ENCODE measurements at places on chromosomes 11 and 22.
A peak's percentile ranks its signal among the peaks of the same experiment; 100 is the strongest.

- DNase-seq = no peak
Observed at GRCh38 chr11:68270196-68271022, 1.4 kb downstream of the C11orf24 start.

- peak; percentile 79 for DNase-seq
Observed at GRCh38 chr11:89381094-89381493, 110.1 kb downstream of the NOX4 start.

- no peak for DNase-seq
Observed at GRCh38 chr11:83691451-83691950, 405.3 kb upstream of the CCDC90B start.

DNA sequence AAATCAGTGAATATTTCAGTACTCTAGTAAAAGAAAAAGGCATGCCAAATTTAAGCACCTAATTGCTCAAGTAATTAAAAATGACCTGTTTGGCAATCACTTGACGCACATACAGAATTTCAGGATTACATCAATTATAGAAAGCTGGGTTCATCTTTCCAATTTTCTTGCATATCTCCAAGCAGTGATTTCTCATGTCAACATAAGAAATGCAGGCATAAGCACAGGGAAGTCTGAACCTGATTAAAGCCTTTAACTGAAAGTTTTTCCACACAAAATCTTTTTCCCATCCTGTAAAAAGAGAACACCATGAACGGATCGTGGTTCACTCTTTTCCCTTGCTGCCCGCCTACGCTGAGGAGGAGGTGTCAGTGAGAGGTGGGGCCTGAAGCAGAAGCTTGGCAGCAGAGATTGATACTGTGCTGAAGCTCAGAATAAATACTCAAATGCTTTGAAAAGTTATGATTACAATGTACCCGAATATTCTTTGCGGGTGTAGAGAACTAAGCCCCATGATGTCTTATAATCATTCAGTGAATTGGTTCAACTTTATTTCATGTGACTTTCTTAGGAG, 704.1 kb upstream of the CCDC90B start:
- DNase-seq = no peak

DNA sequence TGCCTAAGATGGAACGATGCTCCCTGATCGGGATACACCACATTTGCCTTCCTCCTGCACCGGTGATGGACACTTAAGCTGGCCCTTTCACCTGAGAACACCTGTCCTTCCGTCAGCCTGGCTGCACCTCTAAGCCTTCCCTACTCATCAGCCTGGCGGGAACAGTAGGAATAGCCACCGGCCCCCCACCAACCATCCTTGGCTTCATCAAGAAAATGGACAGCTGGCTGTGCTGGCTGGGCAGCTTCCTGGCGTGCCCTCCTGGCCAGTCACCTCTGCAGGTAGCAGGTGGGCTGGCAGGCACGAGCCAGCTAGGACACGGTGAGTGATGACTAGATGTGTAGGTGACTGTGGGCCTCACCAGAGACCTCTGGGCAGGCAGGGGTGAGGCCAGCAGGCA, 142.8 kb downstream of the CTTN start:
- DNase-seq = no peak

DNA sequence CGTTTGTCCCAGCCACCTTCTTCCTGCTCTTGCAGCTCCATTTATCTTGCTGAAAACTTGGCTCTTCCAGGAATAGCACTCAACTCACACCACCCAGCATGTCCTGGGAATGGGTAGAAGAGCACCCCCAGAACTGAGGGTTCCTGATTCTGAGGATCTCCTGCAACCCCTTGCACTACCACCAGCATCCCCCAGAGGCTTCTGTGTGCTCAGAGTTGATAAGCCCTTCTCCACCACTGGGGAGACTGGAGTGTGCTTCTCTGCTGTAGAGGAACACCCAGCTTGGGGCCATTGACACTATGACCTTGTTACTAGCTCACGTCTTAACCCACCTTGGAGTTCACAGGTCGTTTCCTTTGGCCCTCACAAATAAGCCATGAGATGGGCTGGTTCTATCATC, 121.0 kb downstream of the GRIK4 start:
- no peak for DNase-seq

- no peak for DNase-seq
Observed at GRCh38 chr11:61659413-61660196, 20.6 kb upstream of the DAGLA start.

DNA sequence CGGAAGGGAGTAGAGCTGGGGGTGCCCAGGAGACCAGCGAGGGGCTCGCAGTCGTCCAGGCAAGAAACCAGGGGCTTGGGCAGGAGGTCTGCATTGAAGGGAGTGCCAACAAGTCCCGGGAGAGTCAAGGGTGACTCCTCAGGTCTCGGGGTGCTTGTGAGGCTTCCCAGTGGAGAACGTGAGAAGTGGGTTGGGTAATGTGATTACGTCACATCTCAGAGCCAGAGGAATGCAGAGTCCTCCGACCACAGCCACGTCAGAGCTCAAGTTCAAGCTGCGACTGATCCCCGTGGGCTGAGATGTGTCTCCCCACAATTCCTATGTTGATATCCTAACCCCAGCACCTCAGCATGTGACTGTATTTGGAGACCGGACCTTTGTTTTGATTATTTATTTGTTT, 89.7 kb upstream of the SHANK2 start:
- no peak for DNase-seq

- no peak for DNase-seq
Observed at GRCh38 chr11:34364102-34364501, 6.3 kb upstream of the ABTB2 start.

DNA sequence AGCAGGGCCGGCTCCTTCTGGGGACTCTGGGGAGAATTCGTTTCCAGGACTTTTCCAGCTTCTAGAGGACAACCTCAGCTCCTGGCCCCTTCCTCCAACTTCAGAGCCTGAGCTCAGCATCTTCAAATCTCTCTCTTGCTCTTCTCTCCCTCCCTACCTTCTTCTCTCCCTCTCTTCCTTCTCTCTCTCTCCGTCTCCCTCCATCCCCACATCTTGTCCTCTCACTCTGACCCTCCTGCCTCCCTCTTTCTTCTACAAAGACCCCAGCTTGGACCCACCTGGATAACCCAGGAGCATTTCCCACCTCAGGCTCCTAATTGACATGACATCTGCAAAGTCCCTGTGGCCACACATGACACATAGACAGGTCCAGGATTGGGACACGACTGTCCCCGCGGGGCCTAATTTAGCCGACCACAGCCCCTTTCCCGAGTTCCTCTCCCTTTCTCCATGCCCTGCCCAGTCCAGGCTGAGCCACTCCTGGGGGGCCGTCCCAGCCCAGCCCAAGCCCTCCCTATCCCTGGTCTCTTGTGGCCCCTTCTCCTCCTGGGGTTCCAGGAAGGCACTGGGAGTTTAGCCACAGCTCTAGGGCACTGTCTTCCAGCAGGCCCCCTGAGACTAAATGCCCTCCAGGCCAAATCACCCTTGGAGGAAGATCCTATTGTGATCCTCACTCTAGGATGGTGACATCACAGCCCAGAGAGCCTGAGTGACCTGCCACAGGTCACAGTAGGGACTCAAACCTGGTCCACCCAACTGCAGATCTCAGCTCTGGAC, 36.9 kb downstream of the IGLL5 start:
- no peak for DNase-seq

GRCh38 chr11:9120664-9121468, 29.5 kb upstream of the SCUBE2 start:
- no peak for DNase-seq

DNA sequence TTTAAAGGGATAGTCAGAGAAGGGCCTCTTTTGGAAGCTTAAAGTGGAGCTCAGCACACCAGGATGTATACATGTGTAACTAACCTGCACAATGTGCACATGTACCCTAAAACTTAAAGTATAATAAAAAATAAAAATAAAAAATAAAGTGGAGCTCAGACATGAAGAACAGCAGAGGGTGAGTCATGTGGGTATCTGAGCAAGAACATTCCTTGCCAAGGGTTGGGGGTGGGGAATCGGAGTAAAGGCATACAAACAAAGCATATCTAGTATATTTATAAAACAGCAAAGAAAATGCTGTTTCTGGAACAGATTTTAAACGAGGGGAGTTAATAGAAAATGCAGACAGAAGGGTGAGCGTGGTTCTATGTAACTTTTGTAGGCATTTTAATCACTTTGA, 562.6 kb upstream of the ANO3 start:
- DNase-seq = no peak

- DNase-seq = no peak
Observed at GRCh38 chr11:2867142-2867541, 18.4 kb downstream of the CDKN1C start.

DNA sequence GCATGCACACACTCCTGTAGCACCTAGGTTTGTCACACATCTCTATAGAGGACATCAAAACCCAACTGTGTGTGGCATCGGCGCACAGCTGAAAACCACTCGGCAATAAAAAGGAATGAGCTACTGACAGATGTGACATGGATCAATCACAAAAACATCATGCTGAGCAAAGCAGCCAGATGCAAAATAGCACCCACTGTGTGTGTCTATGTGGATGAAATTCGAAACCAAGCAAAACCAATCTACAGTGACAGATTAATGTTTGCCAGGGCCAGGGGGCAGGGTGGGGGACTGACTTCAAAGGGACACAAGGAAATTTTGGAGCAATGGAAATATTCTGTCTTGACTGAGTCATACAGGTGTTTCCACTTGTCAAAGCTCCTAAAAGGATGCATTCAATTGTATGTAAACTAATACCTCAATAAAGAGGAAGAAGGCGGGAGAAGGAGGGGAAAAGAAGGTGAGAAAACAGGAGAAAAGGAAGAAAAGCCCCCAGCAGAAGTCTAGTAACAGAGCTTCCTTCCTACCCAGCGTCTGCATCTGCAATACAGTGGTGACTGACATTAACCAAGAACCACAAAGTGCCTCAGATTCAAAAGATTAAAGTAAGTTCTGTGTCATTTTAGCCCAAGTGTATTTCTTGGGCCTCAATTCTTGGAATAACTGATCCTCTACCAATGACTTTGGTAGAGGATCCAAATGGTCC, 49.8 kb downstream of the PACSIN2 start:
- no peak for DNase-seq

DNA sequence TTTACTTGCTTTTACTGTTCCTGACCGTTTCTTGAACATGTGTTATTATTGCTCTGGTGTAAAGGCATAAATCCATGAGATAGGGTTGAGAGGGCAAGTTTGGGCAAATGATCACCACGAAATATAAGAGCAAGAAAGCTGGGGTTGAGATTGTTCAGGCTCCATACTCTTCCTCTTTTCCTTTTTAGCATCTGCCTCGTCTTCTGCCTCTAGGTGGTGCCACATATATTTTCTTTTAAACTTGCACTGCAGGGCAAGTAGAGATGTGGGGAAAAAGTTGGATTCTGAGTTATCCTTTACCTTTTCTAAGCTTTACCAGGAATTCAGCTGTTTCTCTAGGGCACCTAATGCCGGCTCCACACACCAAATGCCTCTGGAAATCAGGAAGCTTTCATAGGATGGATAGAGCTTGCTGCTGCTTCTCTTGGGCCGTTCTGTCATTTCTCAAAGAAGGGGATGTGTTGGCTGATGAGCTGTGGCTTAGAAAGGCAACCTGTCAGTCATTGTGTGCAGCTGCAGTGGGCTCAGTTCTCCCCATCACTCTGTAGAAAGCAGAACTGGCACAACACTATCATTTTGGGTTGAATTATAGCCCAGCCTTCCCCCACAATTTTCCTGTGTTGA, 98.2 kb downstream of the LDLRAD3 start:
- DNase-seq = no peak

Data from GM04503 (cell line).